Caco-2 (cell line): ENCODE measurements at places on chromosomes 6 and 20.
A peak's percentile ranks its signal among the peaks of the same experiment; 100 is the strongest.

DNA sequence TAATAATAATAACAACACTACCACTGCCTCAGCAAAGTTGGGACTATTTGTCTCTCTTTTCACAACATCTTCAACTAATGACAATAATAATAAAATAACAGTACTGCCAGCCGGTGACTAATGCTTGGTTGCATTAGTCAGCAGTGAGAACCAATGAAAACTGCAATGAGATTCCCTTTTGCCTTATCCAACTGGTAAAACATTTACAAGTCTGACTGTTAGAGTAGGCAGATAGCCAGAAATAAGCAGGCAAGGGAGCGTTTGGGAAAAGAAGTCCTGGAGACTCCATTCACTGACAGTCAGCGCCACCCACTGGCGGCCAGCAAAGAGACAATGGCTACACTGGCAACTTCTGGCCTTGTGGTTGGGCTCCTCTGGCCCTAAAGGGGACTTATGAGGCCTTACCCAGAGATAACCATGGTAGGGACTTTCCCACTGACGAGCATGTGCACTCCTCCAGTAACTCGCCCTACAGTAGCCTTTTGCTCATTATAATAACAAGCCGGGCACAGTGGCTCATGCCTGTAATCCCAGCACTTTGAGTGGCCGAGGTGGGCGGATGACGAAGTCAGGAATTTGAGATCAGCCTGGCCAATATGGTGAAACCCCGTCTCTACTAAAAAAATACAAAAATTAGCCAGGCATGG lies 3.4 kb upstream of the NSFL1C start:
- peak; percentile 89 for DNase-seq

- DNase-seq, result peak; percentile 92
Observed at GRCh38 chr6:33579828-33580714, at the start of gene BAK1. Gene BAK1 (minus strand): TSS chr6:33580276. CDS start chr6:33577604, 2,672 bp downstream.

DNA sequence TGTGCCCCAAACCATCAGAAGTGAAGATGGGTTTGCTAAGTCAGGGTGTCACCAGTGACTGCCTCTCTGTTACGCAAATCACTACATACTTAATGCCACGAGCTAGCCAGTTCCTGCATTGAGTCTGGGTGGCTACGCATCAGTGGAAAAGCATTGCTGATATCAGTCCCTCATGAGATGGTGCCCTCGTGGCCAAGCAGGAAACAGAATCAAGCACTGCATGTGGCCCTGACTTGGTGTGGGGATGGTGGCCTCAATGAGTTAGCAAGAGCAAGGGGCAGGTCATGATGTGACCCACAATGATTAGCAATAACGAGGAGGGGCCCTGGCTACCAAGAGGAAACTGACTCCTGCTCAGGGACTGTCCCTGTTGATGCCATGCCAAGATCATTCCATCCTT lies 51.6 kb upstream of the FNDC1 start:
- no peak for DNase-seq

GRCh38 chr20:1623501-1624205 lies 3.8 kb upstream of the SIRPB1 start:
- DNase-seq, result no peak

DNA sequence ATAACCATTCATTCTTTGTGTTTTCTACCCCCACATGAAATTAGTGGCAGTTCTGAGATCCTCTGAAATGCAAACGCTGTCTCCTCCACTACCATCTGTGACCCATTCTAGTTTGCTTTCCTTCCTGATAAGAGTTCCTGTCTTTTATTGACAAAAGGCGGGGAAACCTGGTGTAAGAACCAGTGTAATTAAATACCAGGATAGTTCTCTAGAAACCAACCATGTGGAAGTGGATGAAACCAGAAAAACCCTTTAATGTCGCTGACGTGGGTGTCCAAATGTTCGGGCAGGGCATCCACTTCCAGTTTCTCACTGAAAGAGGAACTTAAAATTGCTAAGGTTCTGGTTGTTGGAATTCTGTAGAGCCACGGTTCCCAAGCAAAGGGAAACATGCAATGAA lies 79.1 kb downstream of the TNFRSF21 start:
- peak; percentile 33 for DNase-seq

DNA sequence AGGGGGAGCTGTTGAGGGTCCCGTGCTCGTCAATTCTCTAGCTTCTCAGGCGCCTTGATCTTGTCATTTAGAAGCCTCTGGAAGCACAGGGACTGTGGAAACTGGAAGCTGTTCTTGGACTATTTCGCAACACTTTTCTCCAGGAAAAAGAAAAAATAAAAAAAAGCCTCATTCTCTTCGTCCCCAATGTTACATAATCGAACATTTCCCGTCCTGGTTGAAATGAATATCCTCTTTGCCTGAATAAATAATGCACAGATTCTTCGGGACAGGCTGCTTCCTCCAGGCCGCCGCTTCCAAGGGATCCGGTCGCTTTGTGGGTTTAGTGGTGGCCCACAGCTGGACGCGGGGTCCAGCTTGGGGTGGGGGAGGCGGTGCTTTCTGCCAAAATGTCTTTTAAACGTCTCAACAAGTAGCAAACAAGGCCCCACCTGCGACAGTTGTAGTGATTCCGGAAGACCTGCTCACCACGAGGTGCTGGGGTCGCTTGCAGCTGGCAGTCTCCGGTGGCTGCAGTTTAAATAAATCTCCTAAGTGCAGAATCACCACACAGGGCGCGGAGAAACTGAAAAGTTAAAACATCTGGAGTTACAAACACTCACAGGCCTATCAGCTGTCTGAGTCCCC lies 125.9 kb upstream of the ESR1 start:
- DNase-seq, result no peak

DNA sequence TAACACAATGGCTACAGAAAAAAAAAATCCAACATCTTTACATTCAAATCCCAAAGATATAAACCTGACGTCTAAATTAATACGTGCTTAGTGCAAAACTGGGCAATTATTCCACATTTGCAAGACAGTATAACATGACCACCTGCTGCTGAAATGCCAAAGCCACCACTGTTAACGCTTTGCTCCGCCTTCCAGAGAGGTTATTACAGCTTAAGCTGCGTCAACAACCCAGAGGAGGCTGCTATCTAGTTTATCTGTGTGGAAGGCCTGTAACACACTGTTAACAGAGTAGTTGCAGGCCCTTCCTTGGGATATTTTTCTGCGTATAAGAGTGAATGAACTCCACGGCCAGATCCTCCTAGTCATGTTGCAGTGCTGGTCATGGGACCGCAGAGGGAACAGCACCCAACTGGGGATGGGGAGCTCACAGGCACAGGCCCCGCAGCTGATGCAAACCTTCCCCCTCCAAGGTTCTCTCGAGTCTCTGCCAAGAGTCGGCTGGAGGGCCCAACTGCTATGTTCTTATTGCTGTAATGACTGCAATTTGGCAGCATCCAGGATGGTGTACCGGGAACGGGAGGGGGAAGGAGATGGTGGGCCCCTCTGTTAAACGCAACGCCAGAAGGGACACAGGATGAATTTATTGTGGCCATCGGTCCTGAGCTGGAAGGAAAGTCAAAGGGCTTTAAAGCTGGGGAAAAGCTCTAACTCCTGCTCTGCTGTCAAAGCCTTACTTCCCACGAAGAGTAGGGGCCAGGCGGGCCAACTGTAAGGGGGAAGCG lies 993 bp upstream of the NCOA7 start:
- peak; percentile 57 for DNase-seq

- no peak for DNase-seq
Observed at GRCh38 chr6:47147175-47147727, 105.1 kb upstream of the ADGRF1 start.

GRCh38 chr20:20487811-20488210 lies 119.9 kb downstream of the INSM1 start:
- no peak for DNase-seq

DNA sequence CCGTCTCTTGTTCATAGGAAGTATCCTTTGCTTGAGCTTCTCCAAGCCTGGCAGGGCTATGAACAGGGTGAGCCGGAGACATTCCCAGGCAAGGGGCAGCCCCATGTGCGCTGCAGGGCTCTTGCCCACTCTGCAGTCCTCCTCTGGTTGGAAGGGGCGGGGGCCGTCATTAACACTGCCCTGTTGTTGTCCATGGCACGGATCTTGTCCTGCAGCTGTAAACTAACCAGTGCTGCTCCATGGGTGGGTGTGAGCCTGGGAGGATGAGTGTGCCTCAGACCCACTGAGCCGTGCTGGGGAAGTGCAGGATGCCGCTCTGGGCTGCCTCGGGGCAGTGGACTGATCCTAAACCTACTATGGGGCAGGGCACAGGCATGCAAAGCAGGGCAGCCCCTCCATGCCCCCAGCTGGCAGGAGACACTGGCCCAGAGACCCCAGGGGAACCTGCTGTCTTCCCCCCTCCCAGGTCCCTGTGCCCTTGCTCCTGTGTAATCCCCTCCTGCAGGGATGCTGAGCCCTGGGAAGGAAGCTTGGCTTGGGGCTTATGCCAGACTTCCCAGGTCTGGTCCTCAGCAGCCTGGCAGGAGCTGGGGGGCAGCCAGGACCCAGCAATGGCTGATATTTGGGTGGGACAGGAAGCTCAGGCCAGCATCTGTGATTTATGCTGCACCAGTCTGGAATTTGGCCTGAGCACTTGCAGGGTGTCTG lies 8.5 kb downstream of the EBF4 start:
- no peak for DNase-seq

DNA sequence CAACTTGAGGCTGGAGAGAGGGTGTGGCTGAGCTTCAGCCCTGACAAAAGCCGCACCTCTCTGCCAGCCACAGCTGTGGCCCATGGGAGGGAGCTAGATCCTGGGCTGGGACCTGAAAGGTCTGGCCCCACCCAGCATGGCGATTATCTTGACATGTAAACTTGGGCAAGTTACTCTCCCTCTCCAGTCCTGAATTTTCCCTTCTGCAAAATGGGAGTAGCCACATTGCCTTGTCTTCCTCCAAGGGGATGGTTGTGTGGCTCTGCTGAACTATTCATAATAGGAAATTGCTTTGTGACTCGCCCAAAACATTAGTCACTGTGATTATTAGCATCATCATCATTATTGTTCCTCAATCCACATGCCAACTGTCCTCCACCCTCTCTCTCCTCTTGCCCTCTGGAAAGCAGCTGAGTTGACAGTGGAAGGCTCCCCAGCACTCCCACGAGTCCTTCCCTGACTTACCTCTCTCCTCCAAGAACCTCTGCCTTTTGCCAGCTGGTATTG lies 23.0 kb upstream of the RBPJL start:
- no peak for DNase-seq

DNA sequence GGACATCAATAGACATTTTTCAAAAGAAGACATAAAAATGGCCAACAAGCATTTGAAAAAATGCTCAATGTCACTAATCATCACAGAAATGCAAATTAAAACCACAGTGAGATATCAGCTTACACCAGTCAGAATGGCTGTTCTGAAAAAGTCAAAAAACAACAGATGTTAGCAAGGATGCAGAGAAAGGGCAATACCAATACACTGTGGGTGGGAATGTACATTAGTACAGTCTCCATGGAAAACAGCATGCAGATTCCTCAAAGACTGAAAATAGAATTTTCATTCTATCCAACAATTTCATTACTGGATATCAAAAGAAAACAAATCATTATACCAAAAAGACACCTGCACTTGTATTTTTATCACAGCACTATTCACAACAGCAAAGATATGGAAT lies 85.3 kb downstream of the DCDC2 start:
- no peak for DNase-seq

DNA sequence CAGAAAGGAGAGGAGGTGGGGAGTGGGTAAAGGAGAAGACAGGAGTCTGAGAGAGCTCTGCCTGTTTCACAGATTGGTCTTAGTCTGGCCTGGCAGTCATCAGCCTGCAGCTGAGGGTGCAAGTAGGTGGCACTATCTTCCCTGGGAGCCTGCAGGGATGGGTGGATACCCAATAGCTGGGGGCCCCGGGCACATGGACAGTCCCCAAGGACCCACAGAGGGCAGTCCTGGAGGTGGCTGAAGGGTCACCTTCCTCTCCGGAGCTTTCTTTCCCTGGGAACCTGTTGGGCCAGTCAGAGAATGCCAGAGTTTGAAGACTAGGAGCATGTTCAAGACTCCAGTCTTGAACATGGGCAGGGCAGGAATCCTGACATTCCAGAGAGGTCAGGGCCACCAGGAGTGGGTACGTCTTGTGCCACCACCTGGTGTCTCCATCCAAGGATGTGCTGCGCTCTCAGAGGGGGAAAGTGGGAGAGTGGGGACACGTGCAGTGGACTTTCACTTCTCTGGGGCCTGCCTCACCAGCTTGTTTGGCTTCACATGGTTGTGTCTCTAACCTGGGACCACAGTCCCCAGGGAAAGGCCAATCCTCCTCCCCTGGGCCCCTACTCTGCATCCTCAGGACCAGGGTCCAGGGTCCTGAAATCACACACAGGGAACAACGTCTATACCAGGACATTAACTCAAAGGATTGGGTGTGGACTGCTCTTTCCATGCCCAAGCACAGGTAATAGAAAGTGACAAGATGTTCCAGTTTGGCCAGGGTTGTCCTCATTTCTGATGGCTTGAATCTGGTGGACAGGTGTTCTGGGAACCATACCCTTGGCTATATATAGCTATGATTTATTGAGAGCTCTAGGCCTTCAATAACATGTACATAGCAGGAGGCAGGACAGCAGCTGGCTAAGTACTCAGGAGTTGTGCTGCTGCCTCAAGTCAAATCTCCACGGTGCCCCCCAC lies 18.0 kb downstream of the AARS2 start:
- no peak for DNase-seq

DNA sequence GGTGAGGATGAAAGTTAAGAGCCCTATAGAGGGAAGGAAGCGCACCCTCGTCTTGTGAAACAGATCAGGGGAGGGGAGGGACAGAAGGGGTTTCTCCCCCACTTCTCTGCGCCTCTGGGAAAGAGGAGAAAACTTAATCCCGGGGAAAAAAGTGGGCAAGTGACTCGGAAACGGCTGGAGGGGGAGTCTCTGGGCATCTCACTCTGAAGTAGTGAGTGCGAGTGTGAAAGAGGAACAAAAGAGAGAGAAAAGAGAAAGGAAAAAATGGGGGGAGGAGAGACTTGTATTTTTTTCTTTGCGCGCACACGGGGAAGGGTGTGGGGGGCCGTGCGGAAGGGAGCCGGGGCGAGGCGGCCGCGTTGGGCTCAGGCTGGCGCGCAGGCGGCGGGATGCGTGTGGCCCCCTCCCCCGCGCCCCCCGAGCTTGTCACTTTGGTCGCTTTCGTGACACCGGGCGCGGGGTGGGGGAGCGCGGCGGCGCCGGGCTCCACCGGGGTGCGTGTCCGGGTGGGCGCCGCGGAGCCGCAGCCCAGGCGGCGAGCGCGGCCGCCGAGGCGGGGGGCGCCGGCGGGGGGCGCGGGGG lies 454 bp downstream of the L3MBTL3 start:
- no peak for DNase-seq

GRCh38 chr6:61959196-61959595 lies 326.8 kb downstream of the KHDRBS2 start:
- DNase-seq, result no peak

- DNase-seq, result peak; percentile 60
Observed at GRCh38 chr6:14046476-14047068, 71.0 kb upstream of the CD83 start.

GRCh38 chr6:89734526-89734925 lies 85.1 kb downstream of the MDN1 start:
- DNase-seq, result no peak

DNA sequence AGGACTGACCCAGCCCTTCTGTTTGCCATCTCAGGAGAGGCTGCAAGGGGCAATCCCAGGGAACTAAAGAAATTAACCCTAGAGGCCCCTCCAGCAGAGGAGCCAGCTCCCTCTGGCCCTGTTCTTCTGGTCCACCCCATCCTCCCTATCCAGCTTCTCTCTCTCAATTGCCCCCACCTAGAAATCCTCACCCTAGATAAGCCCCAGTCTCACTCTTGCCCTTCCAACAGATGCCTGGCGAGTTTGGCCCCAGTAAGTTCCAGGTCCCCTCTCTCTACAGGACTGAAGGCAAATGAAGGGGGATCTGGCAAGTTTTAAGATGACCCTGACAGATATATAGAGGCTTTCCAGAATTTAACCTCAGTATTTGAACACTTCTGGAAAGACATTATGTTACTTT lies 134.0 kb downstream of the THBS2 start:
- DNase-seq, result no peak
